Mesothelial cell of epicardium (in vitro differentiated cells): ENCODE measurements at places on chromosomes 12 and 14. TPM values are rescaled to one million over a fixed set of nuclear protein-coding genes. Genes with fewer than 3 reads are reported as not detected.
A peak's percentile ranks its signal among the peaks of the same experiment; 100 is the strongest.

- H3K36me3 ChIP-seq: no peaks in the 10 kb centered on the region
- H3K4me1 ChIP-seq: no peaks in the 10 kb centered on the region
- no peak for DNase-seq
- no peak overlapping the region for H3K27ac ChIP-seq
- no peaks in the 10 kb centered on the region for H3K27me3 ChIP-seq
Measured at GRCh38 chr12:23049180-23049579, 424.2 kb downstream of the ETNK1 start.

- peaks cover 2% of the 10 kb centered on the region for H3K36me3 ChIP-seq
- no peaks in the 10 kb centered on the region for H3K27me3 ChIP-seq
- no peak overlapping the region for H3K27ac ChIP-seq
Measured at GRCh38 chr14:86501611-86502010, 971.7 kb downstream of the FLRT2 start.

DNA sequence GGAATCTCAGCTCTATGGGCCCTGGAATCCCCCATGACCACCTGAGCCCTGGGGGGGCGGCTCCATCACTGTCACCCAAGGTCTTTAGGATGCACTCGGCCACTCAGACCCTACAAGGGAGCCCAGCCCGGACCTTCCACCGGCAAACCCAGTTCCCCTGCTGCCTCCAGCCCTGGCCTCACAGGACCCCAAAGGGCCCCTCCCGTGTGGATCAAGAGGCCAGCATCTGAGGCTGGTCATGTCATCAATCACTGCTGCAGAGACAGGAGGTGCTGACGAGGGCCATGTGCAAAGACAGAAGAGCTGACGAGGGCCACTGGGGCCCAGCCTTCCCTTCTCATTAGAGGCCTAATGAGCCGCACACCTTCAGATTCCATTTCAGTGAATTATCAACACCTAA is 39.0 kb upstream of the SFSWAP start:
- H3K4me1 ChIP-seq: no peaks in the 10 kb centered on the region
- no peak overlapping the region for H3K4me3 ChIP-seq
- H3K27me3 ChIP-seq: peaks cover 68% of the 10 kb centered on the region
- no peaks in the 10 kb centered on the region for H3K36me3 ChIP-seq
- DNase-seq: no peak

- peaks cover 86% of the 10 kb centered on the region for H3K27me3 ChIP-seq
- no peak overlapping the region for H3K27ac ChIP-seq
- no peak for DNase-seq
Measured at GRCh38 chr14:88327497-88327896, 4.4 kb upstream of the KCNK10 start.

- H3K36me3 ChIP-seq: peaks cover 41% of the 10 kb centered on the region
- H3K27me3 ChIP-seq: no peaks in the 10 kb centered on the region
- H3K27ac ChIP-seq: peak overlapping the region; percentile 1
- no peak overlapping the region for H3K4me3 ChIP-seq
- DNase-seq: no peak
Measured at GRCh38 chr12:32197421-32197820, 90.8 kb downstream of the BICD1 start.

GRCh38 chr14:22547313-22547947 is 41.6 kb downstream of the DAD1 start:
- no peak for DNase-seq
- H3K4me3 ChIP-seq: no peak overlapping the region
- H3K27me3 ChIP-seq: peaks cover 90% of the 10 kb centered on the region

GRCh38 chr14:103581954-103582703 is 19.4 kb downstream of the COA8 start:
- no peaks in the 10 kb centered on the region for H3K27me3 ChIP-seq
- no peaks in the 10 kb centered on the region for H3K4me1 ChIP-seq
- no peak overlapping the region for H3K27ac ChIP-seq
- DNase-seq: no peak
- H3K4me3 ChIP-seq: no peak overlapping the region
- peaks cover 20% of the 10 kb centered on the region for H3K36me3 ChIP-seq

- no peaks in the 10 kb centered on the region for H3K36me3 ChIP-seq
- no peak overlapping the region for H3K4me3 ChIP-seq
- no peaks in the 10 kb centered on the region for H3K27me3 ChIP-seq
- H3K27ac ChIP-seq: no peak overlapping the region
- H3K4me1 ChIP-seq: peaks cover 20% of the 10 kb centered on the region
Measured at GRCh38 chr14:32728976-32729375, 209.7 kb upstream of the NPAS3 start.

- peak overlapping the region; percentile 57 for H3K27ac ChIP-seq
- peaks cover 3% of the 10 kb centered on the region for H3K4me1 ChIP-seq
- H3K4me3 ChIP-seq: no peak overlapping the region
- peaks cover 49% of the 10 kb centered on the region for H3K36me3 ChIP-seq
Measured at GRCh38 chr14:91466192-91466591, 43.9 kb downstream of the PPP4R3A start.

DNA sequence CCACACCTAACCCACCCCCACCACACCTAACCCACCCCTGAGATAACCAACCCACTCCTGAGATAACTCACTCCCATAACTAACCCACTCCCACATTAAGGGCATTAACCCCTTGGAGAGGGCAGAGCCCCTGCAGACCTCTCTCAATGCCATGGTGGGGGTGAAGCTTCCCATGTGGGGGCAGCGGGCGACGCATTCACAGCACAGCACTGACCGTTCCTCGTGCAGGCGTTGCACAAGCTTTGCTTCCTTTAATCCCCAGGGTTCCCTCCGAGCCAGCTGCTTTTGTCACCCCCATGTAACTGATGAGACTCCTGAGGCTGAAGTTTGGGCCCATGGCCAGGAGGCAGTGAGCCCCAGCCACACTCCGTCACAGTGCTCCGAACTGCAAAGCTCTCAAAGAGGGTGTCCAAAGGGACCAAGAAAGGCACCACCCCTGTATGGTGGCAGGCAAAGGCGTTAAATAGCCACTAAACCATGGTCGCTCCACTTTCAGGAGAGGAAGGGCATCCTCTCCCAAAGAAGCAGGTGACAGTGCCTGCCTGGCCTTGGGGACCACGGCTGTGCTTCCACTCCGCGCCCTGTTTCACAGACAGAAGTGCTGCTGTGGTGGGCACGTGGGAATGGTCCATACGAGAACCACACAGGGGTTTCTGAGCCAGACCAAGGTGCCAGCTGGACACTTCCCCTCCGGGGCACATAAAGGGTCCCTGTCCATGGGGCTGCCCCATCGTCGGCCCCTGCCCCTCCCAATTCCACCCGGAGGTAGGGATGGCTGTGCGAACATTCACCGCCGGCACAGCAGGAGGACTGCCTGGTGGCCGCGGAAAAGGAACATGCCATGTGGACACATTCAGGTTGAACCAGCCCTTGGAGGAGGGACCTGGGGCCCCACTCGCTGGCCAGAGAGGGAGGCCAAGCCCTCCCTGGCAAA is 28.3 kb downstream of the GALNT9 start:
- H3K36me3 ChIP-seq: no peaks in the 10 kb centered on the region
- no peak for DNase-seq
- no peaks in the 10 kb centered on the region for H3K4me1 ChIP-seq
- no peak overlapping the region for H3K4me3 ChIP-seq

- H3K27me3 ChIP-seq: no peaks in the 10 kb centered on the region
- no peak overlapping the region for H3K27ac ChIP-seq
- H3K4me1 ChIP-seq: peaks cover 7% of the 10 kb centered on the region
- H3K4me3 ChIP-seq: no peak overlapping the region
- no peak for DNase-seq
- peaks cover 17% of the 10 kb centered on the region for H3K36me3 ChIP-seq
Measured at GRCh38 chr12:122057007-122057735, 21.4 kb upstream of the MLXIP start.

GRCh38 chr14:98280436-98280835 is 991.6 kb downstream of the BCL11B start:
- H3K27me3 ChIP-seq: peaks cover 18% of the 10 kb centered on the region
- H3K4me1 ChIP-seq: no peaks in the 10 kb centered on the region

DNA sequence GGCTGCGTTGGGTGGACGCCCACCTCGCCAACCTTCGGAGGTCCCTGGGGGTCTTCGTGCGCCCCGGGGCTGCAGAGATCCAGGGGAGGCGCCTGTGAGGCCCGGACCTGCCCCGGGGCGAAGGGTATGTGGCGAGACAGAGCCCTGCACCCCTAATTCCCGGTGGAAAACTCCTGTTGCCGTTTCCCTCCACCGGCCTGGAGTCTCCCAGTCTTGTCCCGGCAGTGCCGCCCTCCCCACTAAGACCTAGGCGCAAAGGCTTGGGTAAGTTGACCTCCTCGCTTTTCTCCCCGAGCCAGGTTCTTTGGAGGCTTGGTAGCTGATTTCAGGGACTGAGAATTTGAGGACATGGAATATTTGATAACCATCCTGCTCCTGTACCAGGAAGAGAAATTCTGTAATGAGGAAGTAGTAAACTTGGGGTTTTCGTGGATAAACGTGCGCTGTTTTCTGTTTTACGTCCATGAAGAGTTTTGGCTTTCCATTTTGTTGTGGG is 530 bp downstream of the APAF1 start:
- no peak for DNase-seq
- H3K27me3 ChIP-seq: no peaks in the 10 kb centered on the region
- peaks cover 17% of the 10 kb centered on the region for H3K4me1 ChIP-seq
- H3K27ac ChIP-seq: peak overlapping the region; percentile 89

GRCh38 chr12:82660541-82661325 is 26.0 kb upstream of the TMTC2 start:
- DNase-seq: no peak
- no peaks in the 10 kb centered on the region for H3K36me3 ChIP-seq
- peaks cover 28% of the 10 kb centered on the region for H3K4me1 ChIP-seq
- no peak overlapping the region for H3K27ac ChIP-seq
- H3K4me3 ChIP-seq: no peak overlapping the region
- no peaks in the 10 kb centered on the region for H3K27me3 ChIP-seq

DNA sequence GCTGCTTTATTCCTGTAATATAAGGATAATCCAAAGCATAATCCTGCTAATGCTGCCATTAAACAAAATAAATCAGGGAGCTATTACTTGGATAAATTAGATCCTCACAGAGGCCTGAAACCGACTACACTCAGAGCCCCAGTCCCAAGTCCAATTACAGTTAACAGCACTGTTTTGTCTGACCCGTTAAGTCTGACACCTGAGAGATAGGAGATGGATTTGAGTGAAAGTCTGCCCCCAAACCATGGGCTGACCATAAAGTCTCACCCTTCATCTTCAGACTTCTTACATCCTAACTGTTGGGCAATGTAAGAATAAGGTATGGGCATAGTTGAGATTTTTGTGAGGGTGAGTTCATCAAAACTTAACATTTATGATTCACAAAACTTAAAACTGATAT is 181.7 kb downstream of the PLCZ1 start:
- no peak for DNase-seq
- H3K27me3 ChIP-seq: no peaks in the 10 kb centered on the region
- H3K4me1 ChIP-seq: peaks cover 13% of the 10 kb centered on the region
- peak overlapping the region; percentile 5 for H3K27ac ChIP-seq

DNA sequence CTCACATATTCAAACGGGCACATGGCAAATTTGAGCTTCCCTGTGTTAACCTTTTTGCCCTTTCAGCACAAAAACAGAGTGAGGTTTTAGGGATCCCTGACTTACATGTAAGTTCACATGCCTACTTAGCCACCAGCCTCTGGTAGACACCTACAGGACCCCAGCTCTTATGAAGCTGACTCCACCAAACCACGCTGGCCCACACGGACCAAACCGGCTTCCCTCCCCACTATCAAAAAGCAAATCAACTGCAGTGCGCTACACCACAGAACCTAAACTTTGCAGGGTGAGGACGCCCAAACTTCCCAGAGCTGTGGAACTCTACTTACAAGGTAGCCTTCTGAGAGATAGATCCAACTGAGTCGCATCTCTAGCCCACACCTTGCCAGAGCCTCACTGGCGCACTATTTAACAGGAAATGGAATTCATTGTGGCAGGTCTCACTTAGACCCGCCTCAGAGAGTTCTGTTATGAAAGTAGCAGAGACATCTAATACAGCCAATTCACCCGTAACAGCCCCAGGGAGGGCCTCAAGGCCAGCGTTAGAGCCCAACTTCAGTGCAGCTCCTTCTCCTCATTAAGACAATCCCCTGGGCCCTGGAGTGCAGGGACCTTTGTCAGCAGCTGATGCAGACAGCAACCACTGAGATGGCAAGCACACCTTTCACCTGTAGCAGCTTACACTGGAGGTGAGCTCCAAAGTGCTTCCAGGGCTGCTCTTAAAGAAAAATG is 49.2 kb downstream of the SH2B3 start:
- DNase-seq: no peak
- no peak overlapping the region for H3K4me3 ChIP-seq
- H3K36me3 ChIP-seq: peaks cover 39% of the 10 kb centered on the region
- no peaks in the 10 kb centered on the region for H3K4me1 ChIP-seq
- peak overlapping the region; percentile 25 for H3K27ac ChIP-seq
- H3K27me3 ChIP-seq: no peaks in the 10 kb centered on the region

DNA sequence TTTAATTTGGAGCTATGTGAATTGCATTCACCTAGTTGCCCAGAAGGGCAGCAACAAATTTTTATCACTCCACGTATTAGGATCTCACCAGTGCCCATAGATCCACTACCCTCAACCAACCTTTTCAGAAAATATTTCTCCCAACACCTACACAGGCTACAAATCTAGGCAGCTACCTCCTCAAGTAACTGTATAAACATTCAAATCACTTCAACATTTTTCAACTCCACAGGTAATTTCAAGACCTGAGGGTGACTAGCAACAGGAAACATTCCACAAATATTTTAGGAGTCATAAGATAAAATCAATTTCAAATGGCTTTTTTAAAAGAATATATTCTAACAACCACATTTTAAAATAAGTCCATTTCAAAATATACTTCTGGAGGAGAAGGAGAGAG is 12.9 kb downstream of the PHLDA1 start:
- no peak for DNase-seq
- peak overlapping the region; percentile 15 for H3K27ac ChIP-seq
- H3K4me1 ChIP-seq: peaks cover 38% of the 10 kb centered on the region
- no peaks in the 10 kb centered on the region for H3K27me3 ChIP-seq
- H3K36me3 ChIP-seq: no peaks in the 10 kb centered on the region

- no peak for DNase-seq
- peaks cover 13% of the 10 kb centered on the region for H3K36me3 ChIP-seq
- H3K27me3 ChIP-seq: no peaks in the 10 kb centered on the region
- no peak overlapping the region for H3K4me3 ChIP-seq
- H3K27ac ChIP-seq: no peak overlapping the region
Measured at GRCh38 chr14:68637106-68638021, 155.5 kb downstream of the ZFP36L1 start.

- H3K27ac ChIP-seq: no peak overlapping the region
- peaks cover 4% of the 10 kb centered on the region for H3K27me3 ChIP-seq
Measured at GRCh38 chr14:97791906-97792305, 994.7 kb downstream of the VRK1 start.

- no peak for DNase-seq
- H3K27me3 ChIP-seq: no peaks in the 10 kb centered on the region
- no peak overlapping the region for H3K27ac ChIP-seq
Measured at GRCh38 chr12:90945070-90945649, 9.8 kb downstream of the CCER1 start.

SIX4 gene
- 17.4 to 18.0 TPM (median 17.9 TPM) in 3 replicates for total RNA-seq

DCD gene
- not detected in 3 replicates for total RNA-seq

CLMN gene
- 114 to 120 TPM (median 117 TPM) in 3 replicates for total RNA-seq

TSPAN19 gene
- 0.31 to 0.66 TPM (median 0.51 TPM) in 3 replicates for total RNA-seq

ERP27 gene
- 55.2 to 60.4 TPM (median 58.1 TPM) in 3 replicates for total RNA-seq

HOXC12 gene
- total RNA-seq: not detected in 3 replicates

PARP2 gene
- 35.1 to 40.9 TPM (median 38.6 TPM) in 3 replicates for total RNA-seq

WNT1 gene
- total RNA-seq: not detected in 3 replicates

CTSG gene
- not detected in 3 replicates for total RNA-seq

KIF5A gene
- total RNA-seq: 0.40 to 0.69 TPM (median 0.59 TPM) in 3 replicates
